ENCODE measurements at places on chromosomes 1 and 21.

DNA sequence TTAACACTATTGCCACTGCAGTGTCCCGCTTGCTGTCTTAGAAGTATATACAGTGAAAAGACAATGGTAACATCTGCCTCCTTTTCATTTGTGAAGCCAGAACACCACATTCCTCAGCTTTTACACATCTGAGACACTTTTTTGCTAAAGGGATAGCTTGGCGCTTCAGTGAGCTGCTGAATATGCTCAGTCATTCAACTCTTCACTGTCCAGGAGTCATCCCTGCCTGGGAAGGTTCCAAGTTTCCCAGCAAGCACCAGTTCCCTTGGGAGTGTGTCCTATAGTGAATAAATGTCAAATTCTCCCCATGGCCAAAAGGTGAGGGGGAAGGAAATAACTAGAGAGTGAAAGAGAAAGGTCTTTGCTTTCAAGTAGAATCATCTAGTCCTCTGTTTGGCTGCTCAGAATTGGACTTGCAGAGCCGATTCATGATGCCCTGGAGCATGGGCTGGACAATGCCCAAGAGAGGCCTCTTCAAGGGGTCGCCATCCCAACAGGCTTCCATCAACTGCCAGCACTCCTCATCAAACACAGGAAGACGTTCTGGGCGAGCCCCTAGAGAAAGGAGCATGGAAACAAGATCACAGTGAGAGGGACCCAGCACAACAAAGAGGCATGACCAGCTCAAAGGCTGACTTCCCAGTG is 25.5 kb upstream of the RBBP5 start:
- DNase-seq, result no peak

DNA sequence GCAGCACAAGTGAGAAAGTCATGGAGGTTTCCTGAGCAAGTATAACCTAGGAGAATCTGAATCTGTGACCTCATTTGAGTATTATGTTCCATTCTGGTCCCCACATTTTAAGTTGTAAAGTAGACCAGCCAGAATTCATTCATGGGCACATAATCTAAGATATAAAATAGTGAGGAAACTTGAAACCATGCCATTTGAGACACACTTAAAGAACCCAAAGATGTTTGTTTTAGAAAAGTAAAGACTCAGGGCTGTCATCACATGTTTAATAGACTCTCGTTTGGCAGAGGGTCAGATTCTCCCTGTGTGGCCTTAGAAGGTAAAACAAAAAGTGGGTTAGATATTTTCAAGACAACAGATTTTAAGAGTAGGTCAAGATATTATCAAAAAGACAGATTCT is 6.4 kb downstream of the SZT2 start:
- no peak for DNase-seq

- peak; percentile 80 for DNase-seq
Observed at GRCh38 chr1:155139895-155140629, at the start of gene DPM3. DPM3 (minus strand) TSS chr1:155140531; CDS start chr1:155140240, 291 bp downstream.

DNA sequence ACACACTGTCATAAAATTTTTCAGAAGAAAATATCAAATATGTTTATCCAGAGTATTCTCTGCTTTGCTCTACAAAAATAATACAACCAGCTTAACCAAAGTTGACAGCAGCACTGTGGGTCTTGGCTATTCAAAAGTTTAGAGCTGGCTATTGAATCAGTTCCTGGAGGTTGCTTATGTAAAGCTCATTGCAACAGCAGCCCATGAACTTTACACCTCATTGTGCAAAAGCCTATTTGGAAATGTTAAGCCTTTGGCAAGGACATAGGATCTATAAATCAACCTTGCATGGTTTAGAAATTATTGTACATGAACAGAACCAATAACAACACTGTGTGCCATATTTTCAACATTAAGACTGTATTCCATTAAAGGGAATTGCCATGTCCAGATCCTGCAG is 714.9 kb downstream of the ADGRL2 start:
- no peak for DNase-seq

GRCh38 chr1:229040630-229041358 is 230.1 kb upstream of the RAB4A start:
- no peak for DNase-seq

DNA sequence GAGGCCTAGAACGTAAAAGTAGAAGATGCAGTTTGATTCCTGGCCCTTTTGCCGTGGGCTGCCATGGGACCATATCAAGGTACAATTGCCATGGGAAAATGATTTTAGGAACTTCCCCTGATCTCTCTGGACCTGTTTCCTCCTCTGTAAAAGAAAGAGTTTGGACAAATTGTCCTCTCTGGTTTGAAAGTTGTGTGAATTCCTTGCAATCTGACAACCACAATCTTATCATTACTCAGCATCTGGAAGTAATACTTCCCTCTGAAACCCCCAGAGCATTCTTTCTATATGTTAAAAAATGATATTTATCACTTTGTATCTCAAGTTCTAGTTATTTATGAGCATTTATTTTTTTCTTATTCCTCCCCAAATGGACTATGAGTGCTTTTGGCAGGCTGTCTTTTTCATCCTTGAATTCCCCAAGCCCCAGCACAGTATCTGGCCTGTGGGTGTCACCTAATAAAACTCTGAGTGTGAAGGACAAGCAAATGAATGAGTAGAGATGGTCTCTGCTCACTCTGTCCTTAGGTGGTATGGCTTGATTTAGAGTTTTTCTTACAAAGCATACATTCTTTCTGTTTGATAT is 181.1 kb downstream of the DYRK1A start:
- no peak for DNase-seq

DNA sequence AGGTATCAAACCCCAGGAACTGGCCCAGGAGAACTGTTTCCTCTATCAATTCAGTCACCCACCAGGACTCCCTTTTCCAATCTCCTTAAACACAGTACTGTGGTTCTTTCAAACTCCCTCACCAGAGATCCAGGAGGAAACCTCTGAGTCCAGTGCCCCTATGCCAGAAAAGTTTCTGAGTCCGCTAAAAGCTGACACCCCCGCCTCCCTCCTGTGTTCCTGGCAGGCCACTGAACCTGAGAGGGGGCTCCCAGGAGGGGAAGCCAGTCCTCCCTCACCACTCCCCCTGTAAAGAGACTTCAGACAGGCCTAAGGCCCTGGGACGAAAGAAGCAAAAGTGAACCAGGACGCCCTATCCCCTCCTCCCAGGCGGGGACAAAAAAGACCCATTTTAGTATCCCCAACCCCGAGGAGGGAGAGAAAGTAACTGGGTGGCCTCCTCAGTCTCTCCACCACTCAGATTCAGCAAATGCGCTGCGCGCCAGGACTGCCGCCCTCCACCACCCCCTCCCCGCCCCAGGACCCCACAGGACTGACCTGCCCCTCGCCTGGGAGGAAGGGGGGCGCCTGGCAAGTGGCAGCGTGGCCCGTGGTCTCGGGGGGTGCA is 624 bp downstream of the SLC41A1 start:
- no peak for DNase-seq
